Stimulated activated CD4-positive, alpha-beta T cell treated with anti-CD3 and anti-CD28 coated beads, Interleukin-2, amount 100 ng/mL, for 4 hours (primary cell): ENCODE measurements at places on chromosomes 12 and 14.

DNA sequence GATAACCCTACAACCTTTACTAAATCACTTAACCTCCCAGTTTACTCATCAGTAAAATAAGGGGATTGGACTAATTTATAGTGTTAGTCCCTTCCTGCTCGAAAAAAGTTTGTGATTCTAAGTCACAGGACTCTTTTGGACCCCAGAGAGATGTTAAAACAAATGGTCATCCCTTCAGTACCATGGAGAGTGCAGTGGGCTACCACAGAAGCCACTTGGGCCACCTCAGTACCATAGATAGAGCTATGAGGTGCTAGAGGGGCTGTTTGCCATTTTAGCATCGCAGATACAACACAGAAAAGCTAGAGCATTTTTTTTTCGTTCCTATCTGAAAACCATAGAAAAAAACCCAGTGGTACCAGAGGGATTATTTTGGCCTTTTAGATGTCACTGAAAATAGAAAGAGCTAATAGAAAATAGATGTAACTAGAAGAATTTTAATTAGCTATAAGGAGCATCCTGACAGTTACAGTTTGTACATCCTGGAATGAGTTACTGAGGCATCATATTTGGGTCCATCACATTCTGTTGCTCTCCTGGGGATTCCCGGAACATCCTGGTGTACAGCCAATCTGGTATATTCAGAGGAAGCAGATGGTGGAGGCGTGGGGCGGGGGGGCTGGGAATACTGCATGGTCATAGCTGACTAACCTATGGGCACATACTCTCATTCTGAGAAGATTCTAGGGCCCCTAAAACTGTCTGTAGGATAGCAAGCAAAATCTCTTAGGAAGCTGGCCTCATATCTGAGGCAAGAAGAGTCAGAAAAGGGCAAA, 2.8 kb downstream of the ZNF219 start:
- no peak for DNase-seq

GRCh38 chr14:92426237-92426636, 87.3 kb upstream of the RIN3 start:
- DNase-seq: no peak

DNA sequence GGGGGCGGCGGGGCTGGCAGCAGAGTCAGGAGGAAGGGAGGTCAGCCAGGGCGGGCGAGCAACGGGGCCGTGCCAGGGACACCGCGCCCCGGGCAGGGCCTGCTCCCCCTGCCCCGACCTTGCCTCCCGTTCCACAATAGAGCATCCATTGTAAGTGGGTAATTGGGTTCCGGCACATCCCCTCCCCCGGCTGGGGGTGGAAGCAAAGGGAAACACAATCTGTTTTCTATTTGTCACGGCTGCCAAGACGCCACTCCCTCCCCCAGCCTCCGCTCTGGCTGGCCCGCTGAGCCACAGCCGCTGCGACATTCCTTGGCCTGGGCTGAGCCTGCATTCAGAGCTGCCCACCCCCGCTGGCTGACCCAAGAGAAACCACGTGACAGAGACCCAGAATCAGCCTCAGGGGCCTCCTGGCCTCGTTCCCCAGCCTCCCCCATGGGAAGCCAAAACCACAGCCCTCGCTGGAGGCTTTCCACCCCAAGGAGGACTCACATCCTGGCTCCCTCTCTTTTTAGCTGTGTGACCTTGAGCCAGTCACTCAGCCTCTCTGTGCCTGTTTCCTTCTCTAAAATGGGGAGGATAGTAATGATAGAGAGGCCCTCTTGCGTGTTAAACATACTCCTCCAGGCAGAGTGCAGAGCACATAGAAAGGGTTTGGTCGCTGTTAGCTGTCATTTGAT, 117.6 kb downstream of the SCARB1 start:
- peak; percentile 17 for DNase-seq

DNA sequence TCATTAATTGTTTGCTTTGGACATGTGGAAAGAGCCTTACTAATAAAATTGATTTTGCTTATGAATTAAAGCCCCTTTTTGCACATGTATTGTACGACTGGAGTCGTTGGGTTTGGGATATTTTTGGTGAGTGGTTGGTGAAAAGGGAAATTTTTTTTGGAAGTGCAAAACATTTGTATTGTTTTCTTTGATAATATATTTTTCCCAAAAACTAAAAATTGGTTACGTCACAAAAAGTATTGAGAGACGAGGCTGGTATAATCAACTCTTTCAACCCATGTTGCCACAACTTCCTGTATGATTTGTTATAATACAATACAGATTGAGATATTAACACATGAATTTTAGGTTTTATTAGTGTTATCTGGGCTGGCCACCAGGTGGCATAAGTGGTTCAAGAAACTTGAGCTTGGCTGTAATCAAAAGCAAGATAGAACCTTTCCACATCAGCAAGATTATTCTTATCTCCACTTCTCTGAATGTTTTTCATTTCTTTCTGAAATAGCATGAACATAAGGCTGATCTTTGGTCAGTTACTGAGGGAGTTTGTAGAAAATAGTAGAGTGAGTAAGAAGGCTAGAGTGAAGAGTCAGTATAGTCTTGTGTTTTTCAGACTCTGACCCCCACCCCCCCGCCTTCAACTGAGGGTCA, 8.7 kb downstream of the NGDN start:
- DNase-seq: peak; percentile 57

GRCh38 chr14:70934502-70935134, 27.4 kb downstream of the PCNX1 start:
- no peak for DNase-seq

DNA sequence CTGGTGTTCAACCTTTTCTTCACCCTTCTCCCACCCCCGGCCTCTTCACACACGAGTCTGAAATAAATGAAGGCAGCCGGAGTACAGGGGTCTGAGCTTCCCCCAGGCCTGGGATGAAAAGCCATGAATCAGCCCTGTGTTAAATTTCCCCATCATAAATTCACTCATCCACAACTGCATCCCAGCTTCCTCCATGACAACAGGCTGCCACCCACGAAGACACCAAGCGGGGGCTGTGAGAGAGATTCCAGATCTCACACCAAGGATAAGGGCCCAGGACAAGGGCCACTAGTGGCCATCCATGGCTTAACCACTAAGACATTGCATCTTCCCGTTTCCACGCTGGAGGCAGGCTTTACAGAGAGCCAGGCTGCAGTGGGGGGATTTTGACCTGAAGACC, 93.9 kb upstream of the NCOR2 start:
- no peak for DNase-seq

DNA sequence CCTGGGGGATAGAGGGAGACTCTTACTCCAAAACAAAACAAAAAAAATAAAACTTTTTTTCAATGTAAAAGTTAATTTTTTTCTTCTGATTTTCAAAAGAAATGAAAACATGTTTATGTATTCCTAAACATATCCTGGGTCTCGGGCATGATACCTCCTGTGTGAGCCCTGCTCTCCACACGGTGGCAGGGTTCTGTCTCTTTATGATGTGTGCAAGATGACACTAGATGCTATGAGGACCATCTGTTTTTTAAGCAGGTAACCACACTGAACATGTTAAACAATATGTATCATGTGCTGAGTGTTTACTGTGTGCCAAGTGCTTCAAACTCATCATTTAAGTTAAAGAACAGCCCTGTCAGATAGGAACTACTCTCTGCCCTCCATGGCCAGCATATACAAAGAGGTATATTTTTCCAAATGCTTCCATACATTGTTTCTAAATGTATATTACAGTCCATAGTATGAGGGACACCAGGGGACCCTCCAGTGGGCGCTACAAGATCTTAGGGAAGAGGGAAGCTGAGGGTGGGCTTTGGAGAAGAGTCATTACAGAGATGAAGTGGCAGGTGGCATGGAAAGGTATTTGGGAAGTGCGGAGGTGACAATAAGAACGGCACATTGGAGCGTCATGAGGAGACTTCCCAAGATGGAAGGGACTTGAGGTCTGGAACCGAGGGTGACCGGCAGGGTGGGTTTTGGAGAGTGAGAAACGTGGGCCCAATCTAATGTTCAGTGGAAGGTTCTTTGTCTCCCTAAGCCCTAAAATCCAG, 28.5 kb downstream of the FOS start:
- DNase-seq: no peak

DNA sequence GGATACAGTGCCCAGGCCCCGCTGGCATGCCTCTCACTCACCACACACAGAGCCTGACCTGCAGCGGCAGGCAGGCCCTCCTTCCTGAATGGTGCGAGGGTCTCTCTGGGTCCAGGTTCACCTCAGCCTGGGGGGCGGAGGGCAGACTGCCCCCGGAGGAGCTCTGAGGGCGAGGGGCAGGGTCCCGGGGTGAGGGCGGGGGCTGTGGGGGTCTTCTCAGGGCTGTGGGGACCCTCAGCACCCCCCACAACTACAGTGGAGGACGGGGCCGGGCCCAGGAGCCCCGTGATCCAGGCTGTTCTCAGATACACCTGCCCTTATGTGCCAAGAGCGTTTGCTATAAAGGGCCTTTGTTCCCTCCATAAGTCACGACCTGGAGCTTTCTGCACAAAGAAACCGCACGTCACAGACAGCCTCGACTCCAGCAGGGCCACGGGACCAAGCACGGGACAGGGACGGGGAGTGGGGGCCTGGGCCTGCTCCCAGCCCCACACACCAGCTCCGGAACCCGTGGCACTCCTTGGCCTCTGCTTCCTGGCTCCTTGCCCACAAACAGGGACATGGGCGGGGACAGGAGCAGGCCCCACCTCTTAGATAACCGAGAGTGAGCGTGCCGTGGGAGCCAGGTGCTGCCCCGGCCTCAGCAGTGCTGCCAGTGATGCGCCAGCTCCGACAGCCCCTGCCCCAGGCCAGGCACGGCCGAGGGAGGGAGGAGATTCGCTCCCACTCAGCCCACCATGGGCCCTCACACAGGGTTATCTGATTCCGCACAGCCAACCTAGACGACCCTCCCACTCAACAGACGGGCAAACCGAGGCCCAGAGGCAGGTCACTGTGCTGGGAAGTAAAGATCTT, 101.9 kb downstream of the RFLNA start:
- no peak for DNase-seq

DNA sequence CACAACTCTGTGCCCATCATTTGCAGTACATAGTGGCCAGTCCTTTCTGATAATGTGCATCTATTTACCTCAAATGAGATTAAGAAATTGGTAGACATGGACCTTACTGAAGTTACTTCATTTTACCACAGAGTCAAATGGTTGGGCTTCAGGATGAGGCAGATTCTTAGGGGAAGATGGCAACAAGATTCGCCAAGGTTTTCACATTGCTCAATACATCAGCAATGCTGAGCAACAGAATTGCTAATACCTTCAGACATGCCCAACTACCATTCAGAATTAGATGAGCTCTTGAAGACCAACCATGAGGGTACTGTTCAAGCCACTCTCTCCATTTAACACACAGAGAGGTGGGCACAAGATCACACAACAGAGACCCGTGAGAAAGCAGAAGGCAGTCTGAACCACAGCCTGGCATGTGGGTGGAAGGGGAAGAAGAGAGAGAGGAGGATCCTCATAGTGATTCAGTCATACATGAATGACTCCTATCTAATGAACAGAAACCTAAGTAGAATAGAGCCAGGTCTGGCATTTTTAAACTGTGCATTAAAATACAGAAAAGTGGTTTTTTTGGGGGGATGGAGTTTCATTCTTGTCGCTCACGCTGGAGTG, 28.5 kb downstream of the CPM start:
- no peak for DNase-seq

DNA sequence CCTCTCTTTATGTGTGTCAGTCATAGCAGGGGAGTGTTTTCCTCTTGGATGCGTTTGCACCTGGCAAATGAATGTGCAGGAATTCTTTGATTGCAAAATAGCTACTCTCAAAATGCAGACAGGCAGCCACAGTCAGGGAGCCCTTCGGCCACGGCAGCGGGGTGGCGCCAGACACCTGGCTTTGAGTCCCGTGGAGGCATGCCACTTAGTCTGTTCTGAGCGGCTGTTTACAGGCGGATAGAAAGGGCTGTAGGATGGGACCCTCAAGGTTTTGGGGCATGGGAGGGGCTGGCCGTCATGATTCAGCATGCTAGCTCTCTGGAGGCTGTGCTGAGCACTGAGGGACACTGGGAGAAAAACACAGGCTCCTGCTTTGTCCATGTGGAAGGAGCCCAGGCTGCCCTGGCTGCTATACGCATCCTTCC, 117.1 kb downstream of the SLC25A47 start:
- DNase-seq: peak; percentile 16

- no peak for DNase-seq
These were observed 20.7 kb downstream of the AHNAK2 start for GRCh38 chr14:104957146-104958113.

- DNase-seq: no peak
These were observed 434.4 kb downstream of the RGS6 start for GRCh38 chr14:72366619-72367018.

DNA sequence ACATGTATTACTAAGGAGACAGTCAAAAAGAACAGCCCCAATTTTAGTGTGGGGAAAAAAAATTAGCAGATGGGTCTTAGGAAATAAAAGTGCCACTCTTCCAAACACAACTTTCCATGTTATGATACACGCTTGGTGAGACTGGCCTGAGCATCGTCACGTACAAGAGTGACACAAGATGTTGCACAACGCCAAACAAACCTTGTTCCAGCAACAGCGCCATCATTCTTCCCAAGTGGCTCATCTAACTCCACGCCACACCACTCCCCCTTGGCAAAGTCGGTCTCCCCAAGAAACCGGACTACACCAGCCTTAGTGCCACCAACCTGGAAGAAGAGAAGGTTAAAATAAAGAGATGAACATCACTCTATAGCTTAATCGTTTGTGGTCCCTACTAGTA, 58.7 kb downstream of the CLIP1 start:
- no peak for DNase-seq

DNA sequence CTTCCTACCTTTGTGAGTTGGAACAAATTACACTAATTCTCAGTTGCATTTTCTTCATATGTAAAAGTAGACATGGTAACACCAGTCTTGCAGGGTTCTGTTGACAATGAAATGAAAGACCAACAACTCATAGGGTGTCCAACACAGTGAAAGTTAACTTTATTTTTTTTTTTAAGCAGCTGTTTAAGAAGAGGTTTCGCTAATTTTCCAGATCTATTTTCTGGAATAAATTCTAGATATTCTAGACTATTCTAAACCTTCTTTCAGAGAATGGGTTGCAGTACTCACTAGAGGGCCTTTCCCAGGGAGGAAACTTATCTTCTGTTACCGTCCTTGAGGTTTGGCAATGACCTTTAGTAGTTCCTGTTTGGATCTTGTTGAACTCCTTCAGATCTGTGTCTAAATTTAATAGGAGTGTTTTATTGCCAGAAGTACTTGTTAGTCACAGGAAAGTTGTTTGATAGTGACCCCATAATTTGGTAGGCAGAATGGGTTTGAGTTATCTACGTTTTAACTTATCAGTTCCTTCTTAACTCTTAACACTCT, 2.8 kb upstream of the ART4 start:
- no peak for DNase-seq

GRCh38 chr12:12890543-12891079, 751 bp upstream of the GPRC5A start:
- peak; percentile 7 for DNase-seq

GRCh38 chr14:91361233-91361811, 56.3 kb downstream of the CCDC88C start:
- DNase-seq: no peak

- no peak for DNase-seq
These were observed 2.3 kb upstream of the TAS2R14 start for GRCh38 chr12:10941369-10941768.

GRCh38 chr14:57970175-57970574, 104.3 kb upstream of the SLC35F4 start:
- no peak for DNase-seq
